ENCODE measurements at places on chromosomes 5 and 9.

- DNase-seq: no peak
Observed at GRCh38 chr5:16544607-16545374, 72.0 kb downstream of the RETREG1 start.

DNA sequence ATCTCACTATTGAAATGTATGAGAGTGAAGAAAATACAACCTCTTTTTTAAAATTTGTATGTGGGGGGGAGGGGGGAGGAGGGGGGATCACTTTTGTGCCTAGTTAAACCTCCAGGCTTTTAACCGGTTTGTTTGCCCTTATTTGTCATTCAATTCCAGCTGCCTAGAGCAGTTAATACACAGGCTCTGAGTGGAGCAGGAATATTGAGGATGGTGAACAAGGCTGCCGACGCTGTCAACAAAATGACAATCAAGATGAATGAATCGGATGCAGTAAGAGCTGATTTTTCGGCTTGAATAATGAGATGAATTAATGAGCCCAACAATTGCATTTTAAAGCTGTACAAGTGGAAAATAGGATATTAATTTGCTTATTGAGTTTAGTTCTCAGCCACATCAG lies 28.7 kb upstream of the SNX24 start:
- DNase-seq: no peak

- no peak for DNase-seq
Observed at GRCh38 chr5:111618623-111619271, 106.4 kb upstream of the STARD4 start.

DNA sequence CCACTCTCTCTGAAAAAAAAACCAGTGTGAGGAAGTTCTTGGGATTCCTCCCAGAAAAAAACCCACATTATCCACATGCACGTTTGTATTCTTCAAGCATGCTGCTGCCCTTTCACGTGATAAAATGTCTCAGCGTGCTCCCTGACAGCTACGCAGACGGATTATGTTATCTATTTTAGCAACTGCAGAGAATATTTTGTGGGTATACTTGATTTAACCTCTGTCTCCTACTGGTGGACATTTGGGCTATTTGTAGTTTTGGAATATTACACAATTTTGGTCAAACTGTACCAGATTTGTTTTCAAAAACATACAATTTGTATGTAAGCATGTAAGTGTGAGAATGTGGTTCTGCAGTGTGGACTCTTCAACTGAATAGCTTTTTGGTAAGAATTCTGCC lies 10.7 kb downstream of the PRRC2B start:
- DNase-seq: no peak
